ENCODE measurements at places on chromosomes 12 and 14.

DNA sequence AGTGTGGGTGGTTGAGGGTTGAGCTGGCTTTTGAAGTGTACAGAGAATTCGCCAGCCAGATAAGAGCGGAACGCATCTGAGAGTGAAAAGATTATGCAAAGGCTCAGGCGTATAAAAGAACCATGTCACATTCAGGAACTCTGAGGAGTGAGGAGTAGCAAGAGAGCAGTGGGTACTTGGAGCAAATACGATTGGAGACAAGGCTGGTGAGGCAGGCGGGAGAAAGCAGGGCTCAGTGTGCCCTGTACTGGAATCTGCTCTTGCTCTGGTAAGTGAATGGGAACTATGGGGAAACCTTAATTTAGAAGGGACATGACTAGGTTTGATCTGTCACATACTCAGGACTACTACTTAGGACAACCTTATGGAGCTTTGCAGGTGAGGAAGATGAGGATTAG is 87.0 kb downstream of the PTPRB start:
- no peak for DNase-seq

GRCh38 chr12:42281844-42282243 is 43.8 kb upstream of the YAF2 start:
- no peak for DNase-seq

- no peak for DNase-seq
Observed at GRCh38 chr12:72605975-72606374, 333.8 kb downstream of the TRHDE start.

GRCh38 chr12:115097416-115097815 is 413.4 kb upstream of the TBX3 start:
- no peak for DNase-seq

GRCh38 chr12:61574339-61574738 is 685.9 kb upstream of the USP15 start:
- DNase-seq = no peak

- no peak for DNase-seq
Observed at GRCh38 chr12:95205685-95206084, 11.6 kb downstream of the FGD6 start.

DNA sequence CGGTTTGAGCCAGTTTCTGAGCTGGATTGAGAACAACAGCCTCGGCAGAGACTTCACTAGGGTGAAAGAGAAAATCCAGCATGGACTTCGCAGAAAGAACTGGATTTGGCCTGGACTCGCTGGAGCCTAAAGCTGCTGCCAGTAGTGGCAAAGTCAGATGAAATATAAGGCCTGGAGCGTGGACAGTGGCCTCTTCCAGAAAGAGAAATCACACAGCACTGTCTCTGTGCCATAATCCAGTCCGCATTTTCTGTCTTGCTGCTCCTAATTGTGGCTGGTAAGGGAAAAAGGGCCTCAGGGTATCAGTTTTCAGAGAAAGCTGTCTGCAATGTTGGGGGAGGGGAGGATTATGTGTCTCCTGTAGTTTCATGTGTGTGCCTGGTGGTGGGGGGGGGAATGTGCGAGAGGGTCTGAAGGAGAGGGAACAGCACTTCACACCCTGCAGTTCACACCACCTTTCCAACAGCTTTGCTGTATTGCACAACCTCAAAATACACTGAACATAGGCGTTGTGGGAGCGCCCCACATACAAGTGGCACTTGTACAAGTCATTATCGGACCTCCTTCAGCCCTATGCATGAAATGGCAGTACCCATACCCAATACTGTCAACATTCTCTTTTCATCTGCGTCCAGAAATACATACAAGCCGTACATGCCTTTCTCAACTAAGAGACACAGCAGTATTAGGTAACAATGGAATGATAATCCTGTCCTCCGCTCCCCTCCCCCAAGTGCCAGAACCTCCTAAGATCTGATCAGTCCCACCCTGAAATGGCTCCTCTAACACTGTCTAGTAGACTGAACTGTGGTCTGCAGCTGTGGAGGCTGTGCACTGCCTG is 107.5 kb upstream of the ATF7IP start:
- DNase-seq = peak; percentile 90

DNA sequence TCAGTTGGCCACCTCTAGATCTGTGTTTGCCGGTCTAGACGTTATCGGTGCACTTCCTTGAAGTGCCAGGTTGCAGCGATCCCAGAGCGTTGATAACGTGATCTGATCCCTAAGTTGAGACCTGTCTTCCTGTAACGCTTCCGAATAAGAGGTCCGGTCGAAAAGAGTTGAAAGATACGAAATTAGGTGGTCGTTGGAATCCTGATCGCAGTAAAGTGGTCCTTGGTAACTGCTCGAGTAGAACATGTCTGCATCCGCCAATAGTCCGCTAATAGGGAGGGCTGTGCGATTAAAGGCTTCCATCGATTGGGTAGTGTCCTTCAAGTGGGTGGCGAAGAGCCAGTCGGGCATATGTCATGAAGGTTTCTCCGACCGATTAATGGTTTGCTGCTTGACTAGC is 2.7 kb downstream of the SRSF5 start:
- no peak for DNase-seq

GRCh38 chr12:122944605-122945592 is 21.4 kb downstream of the ABCB9 start:
- no peak for DNase-seq

- DNase-seq = no peak
Observed at GRCh38 chr12:115375186-115375991, 691.4 kb upstream of the TBX3 start.

GRCh38 chr12:49762468-49762847 is 21.1 kb downstream of the TMBIM6 start:
- peak; percentile 37 for DNase-seq

- DNase-seq = peak; percentile 25
Observed at GRCh38 chr12:70719672-70720420, 82.6 kb upstream of the PTPRB start.

GRCh38 chr12:92539110-92539749 is 163.6 kb upstream of the PLEKHG7 start:
- DNase-seq = peak; percentile 50

- DNase-seq = no peak
Observed at GRCh38 chr14:77502109-77502782, 3.6 kb upstream of the ISM2 start.

GRCh38 chr14:104135121-104135903 is 3.1 kb upstream of the KIF26A start:
- no peak for DNase-seq

DNA sequence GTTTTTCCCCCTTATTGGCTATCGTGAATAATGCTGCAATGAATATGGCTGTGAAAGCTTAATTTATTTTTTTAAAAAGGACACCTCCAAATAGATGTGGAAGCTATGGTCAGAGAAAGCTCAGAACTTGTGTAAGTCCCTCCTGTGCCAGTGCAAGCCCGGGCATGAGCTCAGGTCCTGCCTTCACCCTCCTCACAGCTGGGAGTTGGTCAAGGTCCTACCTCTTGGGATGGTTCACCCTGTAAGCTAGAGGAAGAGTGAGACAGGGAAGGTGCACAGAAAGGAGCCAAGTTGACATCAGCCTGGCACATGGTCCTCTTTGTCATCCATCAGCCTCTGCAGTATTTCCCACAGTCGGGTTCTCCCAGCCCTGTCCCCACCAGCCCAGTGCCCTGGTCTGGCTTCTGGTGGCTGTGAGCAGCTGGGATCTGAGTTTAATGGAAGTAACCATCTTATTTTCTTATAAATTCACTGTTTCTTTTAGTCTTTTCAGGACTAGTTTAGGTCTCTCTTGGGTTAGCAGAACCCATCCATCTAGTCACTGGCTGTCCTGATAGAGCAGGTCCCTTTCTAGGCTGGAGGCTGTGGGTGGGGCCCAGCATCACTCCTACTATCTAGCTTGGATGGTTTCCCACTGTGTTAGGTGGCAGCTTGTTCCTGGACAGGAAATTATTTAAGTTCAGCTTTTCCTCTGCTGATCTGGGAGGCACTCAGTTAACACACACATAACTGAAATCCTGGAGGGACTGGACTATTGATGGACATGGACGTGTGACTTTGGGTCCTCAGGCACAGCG is 11.8 kb upstream of the PLEKHG3 start:
- DNase-seq = no peak

- no peak for DNase-seq
Observed at GRCh38 chr12:27253347-27253746, 9.3 kb downstream of the STK38L start.

- no peak for DNase-seq
Observed at GRCh38 chr12:94994312-94994711, 9.2 kb downstream of the NDUFA12 start.

DNA sequence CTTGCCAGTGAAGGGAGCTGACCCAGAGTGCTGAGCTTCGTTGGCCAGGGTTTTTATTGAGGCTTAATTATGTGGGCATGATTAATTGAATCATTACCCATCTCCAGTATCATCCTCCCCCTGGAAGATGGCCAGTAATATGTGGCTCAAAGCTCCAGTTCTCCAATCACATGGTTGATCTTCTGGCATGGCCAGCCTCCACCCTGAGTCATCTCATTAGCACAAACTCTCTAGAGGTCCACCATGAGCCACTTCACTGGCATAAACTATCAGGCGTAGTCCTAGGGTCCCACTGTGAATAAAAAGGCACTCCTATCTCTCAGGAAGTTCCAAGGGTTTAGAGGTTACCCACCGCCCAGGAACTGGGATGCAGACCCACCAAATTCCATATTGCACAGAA is 135.0 kb downstream of the ANO6 start:
- DNase-seq = no peak

- DNase-seq = no peak
Observed at GRCh38 chr12:4943938-4944284, 34.2 kb downstream of the KCNA1 start.

DNA sequence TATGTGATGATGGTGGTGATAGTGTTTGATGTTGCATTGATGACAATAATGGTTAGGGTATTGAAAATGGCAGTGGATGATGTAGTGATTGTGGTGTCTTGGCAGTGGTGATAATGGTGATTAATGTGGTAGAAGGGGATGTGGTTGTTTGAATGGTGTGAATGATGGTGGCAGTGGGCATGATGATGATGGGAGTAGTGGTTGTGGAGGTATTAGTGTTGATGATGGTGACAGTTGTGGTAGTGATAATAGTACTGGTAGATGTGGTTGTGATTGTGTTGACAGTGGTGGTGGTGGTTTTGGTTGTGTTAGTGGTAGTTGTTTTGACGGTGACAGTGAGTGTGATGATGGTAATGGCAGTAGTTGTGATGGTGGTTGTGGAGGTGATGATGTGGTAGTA is 1049.0 kb downstream of the VRK1 start:
- peak; percentile 20 for DNase-seq

GRCh38 chr14:24670594-24670993 is 36.6 kb upstream of the GZMB start:
- peak; percentile 47 for DNase-seq

Data from CD4-positive, alpha-beta T cell treated with Interleukin-10 for 1 hour (primary cell).